ENCODE measurements at places on chromosomes 5 and 9. TPM values are rescaled to one million over a fixed set of nuclear protein-coding genes. Genes with fewer than 3 reads are reported as not detected.

TAL2 gene
- not detected for total RNA-seq

SHISAL2B gene
- not detected for total RNA-seq

TRPM6 gene
- total RNA-seq, result under 0.01 TPM

TMEM171 gene
- total RNA-seq, result 0.68 TPM

ZNF454 gene
- total RNA-seq, result 4.8 TPM

FOXI1 gene
- total RNA-seq, result not detected

ST6GALNAC4 gene
- total RNA-seq, result 42.9 TPM

GBA2 gene
- 36.6 TPM for total RNA-seq

TAS2R1 gene
- total RNA-seq, result not detected

GAPVD1 gene
- 82.9 TPM for total RNA-seq

QRFP gene
- total RNA-seq, result not detected

STKLD1 gene
- total RNA-seq, result 0.07 TPM

SLC34A3 gene
- total RNA-seq, result under 0.01 TPM

BSPRY gene
- total RNA-seq, result 6.1 TPM

FCN2 gene
- total RNA-seq, result not detected

GABRB2 gene
- total RNA-seq, result not detected

CDH9 gene
- not detected for total RNA-seq

PCDHB10 gene
- under 0.01 TPM for total RNA-seq

CNOT8 gene
- 52.3 TPM for total RNA-seq

CEL gene
- total RNA-seq, result 0.34 TPM

INSYN2B gene
- total RNA-seq, result 0.07 TPM

MSMP gene
- not detected for total RNA-seq

GARNL3 gene
- total RNA-seq, result 3.4 TPM

FAM240B gene
- not detected for total RNA-seq

PRSS3 gene
- total RNA-seq, result 3.1 TPM

DAB2IP gene
- total RNA-seq, result 10.3 TPM

UNC13B gene
- total RNA-seq, result 24.9 TPM

COL23A1 gene
- under 0.01 TPM for total RNA-seq

CDKN2A gene
- 19.5 TPM for total RNA-seq

SPATA6L gene
- total RNA-seq, result 2.7 TPM

STPG3 gene
- not detected for total RNA-seq

RNF44 gene
- 18.5 TPM for total RNA-seq

FABP6 gene
- 0.64 TPM for total RNA-seq

TMEM252 gene
- not detected for total RNA-seq

RPS14 gene
- total RNA-seq, result 1,801 TPM

ALDOB gene
- total RNA-seq, result not detected

ARSI gene
- total RNA-seq, result 37.1 TPM

SPIN1 gene
- 86.8 TPM for total RNA-seq

MTMR12 gene
- total RNA-seq, result 20.5 TPM

C1QTNF3 gene
- 1.00 TPM for total RNA-seq

Data from nasal cavity respiratory epithelium epithelial cell of viscerocranial mucosa (primary cell).